NCI-H1048 (cell line): ENCODE measurements at places on chromosomes 6 and 20.

DNA sequence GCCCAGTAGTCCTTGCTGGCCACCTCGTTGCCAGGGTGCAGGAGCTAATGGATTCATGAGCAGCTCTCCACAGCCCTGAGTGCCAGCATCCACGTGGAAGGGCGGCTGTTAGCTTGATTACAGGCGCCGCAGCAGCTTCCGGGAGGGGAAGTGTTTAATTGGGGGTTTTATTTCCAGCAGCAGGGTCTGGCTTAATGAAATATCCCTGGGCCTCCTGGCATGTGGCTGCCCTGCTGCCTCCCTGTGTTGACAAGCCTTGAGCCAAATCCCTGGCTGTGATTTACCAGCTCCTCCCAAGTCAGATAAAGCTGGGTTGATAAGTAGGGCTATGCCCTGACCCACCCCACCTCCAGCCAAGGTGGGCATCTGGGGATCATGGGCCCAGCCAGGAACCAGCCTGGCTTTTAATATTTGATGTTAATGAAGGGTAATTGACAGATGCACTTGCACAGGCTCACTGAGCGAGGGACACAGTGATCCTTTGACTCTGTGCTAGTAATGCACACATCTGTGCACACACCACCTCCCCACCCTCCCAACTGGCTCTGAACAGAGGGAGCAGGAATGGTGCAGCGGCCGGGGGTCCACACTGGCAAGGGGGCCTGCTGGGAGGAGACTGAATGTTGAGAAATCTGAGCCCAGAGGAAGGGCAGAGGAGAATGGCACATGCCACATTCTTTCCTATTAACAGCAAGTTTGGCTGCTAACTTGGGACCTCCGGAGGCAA lies 13.6 kb downstream of the GLP1R start:
- no peak for DNase-seq

DNA sequence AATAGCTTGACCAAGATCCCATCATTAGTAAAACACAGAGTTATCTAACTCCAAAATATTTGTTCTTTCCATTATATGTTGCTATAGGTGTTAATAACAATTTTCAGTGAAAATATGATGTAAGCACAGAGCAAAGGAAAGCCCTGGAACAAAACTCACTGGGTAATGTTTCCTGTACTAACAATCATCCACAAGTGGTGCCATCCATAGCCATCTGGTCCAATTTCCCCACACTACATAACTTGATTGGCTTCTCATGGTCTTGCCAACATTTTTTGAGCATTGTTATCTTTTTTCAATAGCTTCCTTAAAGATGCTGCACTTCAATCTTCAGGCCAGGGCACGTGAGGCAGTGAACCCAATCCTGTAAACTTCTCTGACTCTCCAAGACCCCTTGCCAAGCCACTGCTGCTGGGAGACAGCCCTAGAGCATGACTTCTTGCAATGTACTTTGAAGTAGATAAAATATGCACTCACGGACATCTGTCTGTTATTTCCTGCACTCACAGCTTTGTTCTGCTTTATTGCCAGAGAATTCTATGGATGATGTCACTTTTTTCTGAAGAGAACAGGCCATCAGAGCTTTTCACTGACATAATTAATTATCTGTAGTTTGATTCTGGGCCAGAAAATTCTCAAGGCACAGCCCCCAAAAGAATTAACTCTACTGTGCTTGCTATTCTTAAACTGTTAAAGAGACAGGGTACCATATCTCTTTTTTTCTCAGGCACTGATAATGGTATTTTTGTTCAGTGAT lies 97.5 kb upstream of the TMEM30A start:
- no peak for DNase-seq

- no peak for DNase-seq
These were observed 28.3 kb upstream of the AFDN start for GRCh38 chr6:167798453-167798852.

DNA sequence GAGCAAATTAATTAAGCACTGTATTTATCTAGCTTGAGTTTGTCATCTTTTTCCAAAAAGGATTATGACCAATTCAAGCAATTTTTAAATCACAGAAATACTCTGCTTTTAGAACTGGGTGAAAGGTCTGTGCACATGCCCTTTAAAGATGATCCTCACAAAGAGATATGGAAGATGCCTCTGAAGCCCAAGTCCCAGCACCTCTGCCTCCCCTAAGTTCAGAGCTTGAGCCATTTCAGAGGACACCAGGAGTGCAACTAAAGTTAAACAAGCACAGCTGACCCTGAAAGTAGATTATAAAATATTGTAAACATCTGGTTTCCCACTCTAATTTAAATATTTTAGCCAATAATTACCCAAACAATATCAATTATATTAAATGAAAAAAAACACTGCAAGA lies 139.5 kb upstream of the BEND6 start:
- no peak for DNase-seq

DNA sequence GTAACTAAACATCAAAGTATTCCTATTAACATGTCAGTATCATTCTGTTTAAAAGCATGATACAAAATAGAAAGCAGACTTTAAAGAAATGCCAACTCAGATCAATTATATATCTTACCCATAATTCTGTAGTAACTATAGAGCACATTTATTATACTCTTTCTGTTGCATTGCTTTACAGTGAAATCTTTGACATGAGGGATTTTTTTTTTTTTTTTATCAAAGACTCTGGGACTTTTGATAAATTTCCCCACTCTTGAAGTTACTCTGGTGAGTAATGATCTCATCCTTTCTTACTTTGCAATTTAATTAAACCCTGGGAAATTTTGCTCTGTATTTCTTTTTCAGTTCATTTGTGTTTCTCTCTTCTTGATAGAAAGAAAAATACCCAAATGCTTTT lies 17.4 kb downstream of the ADGRF4 start:
- DNase-seq: no peak

GRCh38 chr6:33841070-33841469 lies 37.3 kb upstream of the MLN start:
- DNase-seq: no peak

DNA sequence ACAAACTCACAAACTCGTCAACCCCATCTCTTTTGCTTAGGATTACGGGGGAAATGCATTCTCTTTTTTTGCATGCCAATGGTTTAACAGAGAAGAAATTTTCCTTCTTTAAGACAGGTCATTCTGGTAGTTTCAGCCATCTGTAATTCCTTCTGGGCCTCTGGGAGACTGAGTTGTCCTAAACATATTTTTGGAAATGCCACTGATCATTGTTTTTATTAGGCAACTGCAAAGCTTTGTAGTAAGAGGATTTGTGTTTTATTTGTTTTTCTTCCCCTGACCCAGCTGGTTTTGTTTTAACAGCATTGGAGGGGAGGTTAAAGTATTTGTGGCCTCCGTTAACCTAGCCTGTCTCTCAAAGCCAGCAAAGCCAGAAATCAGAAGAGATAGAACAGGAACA lies 73.1 kb upstream of the ISM1 start:
- no peak for DNase-seq

DNA sequence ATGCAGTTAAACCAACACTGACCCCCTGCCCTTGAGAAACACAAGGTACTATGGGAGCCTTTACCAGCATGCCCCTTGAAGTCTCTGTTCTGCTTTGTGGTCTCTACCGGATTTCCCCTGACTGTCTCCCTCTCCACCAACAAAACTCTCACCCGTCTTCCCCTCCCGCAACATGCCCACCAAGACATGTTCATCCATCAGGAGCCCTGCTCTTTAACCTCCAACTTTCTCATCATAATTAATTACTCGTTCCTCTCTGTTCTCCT lies 1.1 kb downstream of the ZNF165 start:
- no peak for DNase-seq

DNA sequence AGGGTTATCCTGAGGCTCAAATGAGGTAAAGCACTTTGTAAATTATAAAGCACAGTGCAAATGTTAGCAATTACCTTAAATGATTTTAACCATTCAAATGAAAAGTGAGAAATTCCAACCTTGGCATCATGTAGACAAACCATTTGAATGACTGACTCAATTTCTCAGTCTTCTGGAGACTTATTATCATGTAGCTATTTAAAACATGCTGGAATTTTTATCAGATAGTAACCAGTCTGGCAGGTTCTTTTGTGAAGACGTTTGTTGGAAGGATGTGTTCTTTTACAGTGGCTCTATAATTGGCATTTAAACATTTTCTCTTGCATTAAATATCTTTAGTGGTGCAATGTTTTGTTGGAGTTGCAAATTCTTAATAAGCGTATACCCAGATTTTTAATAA lies 386.6 kb downstream of the NKAIN2 start:
- DNase-seq: peak; percentile 11
